ENCODE measurements at places on chromosomes 7 and 10. TPM values are rescaled to one million over a fixed set of nuclear protein-coding genes. Genes with fewer than 3 reads are reported as not detected.

The CCDC172 gene
- polyA plus RNA-seq, result not detected

DNA sequence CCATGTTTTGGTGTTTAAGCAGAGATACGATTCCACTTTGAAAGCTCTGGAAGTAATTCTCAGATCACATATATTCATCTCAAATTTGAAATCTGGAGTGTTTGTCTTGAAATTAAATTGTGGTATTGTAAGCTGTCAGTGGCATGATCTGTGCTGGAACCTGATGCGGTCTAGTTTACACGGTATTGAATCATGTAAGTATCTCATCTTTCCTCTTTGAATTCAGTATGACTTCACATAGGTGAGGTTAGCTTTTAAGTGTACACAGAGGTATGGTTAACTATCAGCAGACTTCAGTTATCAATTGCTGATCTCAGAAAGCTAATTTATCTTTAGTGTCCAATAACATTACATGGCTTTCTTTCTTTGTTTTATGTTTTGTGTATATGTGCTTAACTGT lies 155.2 kb downstream of the MGMT start:
- DNase-seq, result no peak

GRCh38 chr10:88794731-88795130 lies 7.8 kb upstream of the LIPM start:
- DNase-seq, result no peak

The PRSS1 gene
- polyA plus RNA-seq, result not detected

GRCh38 chr7:44184206-44184872 lies 4.9 kb downstream of the GCK start:
- DNase-seq, result no peak

DNA sequence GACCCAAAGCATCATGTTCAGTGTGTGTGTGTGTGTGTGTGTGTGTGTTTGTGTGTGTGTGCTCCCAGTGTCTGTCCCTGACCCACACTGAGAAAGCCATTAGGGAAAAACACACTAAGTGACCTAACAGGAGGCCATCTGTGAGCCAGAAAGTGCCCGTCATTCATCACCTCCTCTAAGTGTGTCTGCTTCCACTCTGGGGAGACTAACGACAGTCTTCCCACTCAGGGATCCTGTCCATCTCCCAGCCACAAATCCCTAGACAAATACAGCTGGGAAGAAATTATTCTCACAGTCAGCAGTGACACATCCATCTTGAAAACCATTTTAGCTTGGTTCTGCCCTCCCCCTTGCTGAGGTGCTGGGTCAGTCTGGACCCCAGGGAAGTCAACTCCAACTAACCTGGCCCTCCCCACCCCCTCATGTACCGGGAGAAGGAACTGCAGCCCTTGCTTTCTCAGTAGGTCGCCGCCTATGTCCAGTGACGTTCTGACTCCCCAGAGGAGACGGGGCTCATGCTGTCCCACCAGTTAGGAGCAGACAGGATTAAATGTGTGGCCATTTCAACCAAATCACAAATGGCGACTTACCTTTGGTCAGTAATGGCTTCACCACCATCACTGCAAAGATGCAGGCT lies 296.5 kb upstream of the ZNF32 start:
- DNase-seq, result no peak

GRCh38 chr10:133278577-133279265 lies 2.1 kb upstream of the ADAM8 start:
- no peak for DNase-seq

The MET gene
- polyA plus RNA-seq, result 46.0 TPM

DNA sequence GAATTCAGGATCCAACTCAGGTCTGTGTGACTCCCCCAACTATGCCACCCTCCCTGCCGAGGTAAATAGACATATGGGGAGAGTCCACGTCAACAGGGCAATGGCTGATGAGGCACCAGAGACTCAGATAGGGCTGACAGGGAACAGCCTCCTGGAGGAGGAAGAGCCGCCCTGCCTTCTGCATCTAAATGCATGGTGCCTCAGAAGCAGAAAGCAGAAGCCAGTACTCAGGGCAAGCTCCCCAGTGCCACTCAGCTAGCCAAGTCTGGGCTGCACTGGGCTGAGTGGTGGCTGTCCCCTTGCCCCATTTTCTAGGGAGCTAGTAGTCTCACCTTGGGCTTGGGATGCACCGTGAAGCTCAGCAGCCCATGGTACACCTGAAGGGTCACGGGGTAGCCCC lies 11.0 kb downstream of the RRP12 start:
- DNase-seq, result no peak

DNA sequence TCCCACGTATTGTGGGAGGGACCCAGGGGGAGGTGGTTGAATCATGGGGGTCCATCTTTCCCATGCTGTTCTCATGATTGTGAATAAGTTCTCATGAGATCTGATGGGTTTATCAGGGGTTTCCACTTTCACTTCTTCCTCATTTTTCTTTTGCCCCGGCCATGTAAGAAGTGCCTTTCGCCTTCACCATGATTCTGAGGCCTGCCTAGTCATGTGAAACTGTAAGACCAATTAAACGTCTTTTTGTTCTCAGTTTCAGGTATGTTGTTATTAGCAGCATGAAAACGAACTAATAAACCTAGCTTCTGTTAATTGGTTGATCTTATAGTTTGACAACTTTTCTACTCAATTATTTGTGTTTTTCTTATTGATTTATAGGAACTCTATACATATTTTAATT lies 206.3 kb downstream of the NXPH1 start:
- DNase-seq, result no peak

DNA sequence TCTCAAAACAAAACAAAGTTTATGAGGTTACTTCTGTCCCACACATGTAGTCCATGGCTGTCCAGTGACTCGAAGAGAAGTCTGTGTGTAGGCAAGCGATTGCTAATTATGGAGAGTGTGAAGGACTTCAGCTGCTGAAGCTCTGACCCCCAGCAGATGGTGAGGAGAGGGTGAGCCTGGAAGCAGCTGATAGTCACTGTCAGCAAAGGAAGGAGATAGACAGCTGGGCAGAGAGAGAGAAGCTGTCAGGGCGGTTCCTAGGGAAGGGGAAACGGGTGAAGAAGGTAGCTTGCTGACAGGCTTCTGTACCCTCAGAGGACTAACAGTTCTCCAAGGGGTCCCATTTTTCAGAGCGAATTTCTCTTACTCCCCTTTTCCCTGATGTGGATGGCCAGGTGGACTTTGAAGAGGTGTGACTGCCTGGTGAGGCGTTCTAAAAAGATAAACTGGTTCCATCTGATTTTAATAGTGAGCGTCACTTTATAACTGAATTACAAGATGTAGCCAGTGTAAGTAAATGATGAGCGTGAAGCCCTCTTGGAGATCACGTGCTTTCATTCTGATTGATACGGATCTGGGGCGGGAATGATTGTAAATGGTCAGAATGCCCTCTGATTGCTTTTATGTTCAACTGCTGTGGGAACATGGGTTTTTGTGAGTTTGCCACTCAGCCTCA lies 12.1 kb downstream of the ZSCAN21 start:
- no peak for DNase-seq

The CPA2 gene
- polyA plus RNA-seq, result 0.61 TPM

The TRUB1 gene
- 34.1 TPM for polyA plus RNA-seq

The UNC5B gene
- 45.3 TPM for polyA plus RNA-seq

- DNase-seq, result no peak
Measured at GRCh38 chr7:146741911-146742310, 625.3 kb downstream of the CNTNAP2 start.

DNA sequence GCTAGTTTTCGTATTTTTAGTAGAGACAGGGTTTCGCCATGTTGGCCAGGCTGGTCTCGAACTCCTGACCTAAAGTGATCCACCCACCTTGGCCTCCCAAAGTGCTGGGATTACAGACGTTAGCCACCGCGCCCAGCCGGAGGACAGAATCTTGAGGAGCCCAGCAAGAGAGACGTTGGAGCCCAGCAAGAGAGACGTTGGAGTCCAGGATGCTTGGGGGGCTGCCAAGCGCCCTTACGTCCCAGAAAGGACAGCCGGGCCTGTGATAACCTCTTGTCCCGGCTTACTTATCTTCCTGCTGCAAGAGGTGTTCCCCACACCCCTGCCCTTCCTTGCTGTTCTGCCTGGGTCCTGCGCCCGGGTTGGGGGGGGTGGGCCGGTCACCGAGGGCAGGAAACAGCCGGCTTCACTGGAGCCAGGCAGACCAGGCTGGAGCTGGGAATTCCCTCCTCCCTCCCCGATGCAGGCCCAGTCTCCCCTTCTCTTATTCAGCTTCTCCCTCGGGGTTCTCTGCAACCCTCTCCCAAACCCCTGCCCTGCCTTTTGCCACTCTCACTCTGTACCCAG lies 1.9 kb upstream of the EPHB4 start:
- DNase-seq, result no peak

- no peak for DNase-seq
Measured at GRCh38 chr7:92325173-92325572, 79.4 kb downstream of the ANKIB1 start.

DNA sequence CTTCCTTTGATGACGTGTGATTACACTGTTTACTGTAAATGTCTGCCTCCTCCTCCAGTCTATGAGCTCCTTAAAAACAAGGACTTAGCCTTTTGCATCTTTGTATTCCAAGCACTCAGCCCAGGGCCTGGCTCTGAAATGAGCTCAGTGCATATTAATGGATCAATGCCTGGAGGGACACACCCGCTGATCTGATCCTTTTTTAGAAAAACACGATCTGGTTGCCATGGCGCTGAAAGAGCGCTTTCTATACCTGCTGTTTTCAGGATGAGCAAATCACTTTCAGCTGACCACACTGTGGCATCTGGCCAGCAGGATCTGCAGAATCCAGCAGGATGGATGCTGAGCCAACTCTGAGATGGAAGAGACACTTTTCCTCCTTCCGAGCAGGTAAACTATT lies 37.8 kb upstream of the GARS1 start:
- DNase-seq, result no peak

GRCh38 chr10:131453721-131454634 lies 142.5 kb upstream of the TCERG1L start:
- peak; percentile 82 for DNase-seq

- DNase-seq, result no peak
Measured at GRCh38 chr7:67512481-67512880, 515.8 kb downstream of the TYW1 start.

DNA sequence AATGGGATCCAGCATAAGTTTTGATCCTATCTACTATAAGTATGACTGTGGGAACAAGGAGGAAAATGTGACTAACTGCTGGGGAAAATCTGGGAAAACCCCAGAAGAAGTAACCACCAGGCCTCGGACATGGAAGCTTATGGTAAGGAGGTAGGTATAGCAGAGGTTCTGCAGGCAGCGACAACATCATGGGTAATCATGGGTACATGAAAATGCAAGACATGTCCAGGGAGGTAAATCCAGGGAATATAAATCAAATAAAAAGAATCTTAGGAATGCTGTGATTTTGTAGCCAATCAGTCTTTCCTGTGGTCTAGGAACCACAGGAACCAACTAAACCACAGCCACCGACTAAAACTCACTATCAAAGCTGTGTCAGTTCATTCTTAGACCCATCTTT lies 168.3 kb upstream of the NPY start:
- DNase-seq, result no peak

The SOSTDC1 gene
- polyA plus RNA-seq, result 63.3 TPM

- no peak for DNase-seq
Measured at GRCh38 chr7:37952240-37952639, 31.8 kb downstream of the EPDR1 start.

- peak; percentile 36 for DNase-seq
Measured at GRCh38 chr10:66180581-66181318, 745.1 kb upstream of the LRRTM3 start.

DNA sequence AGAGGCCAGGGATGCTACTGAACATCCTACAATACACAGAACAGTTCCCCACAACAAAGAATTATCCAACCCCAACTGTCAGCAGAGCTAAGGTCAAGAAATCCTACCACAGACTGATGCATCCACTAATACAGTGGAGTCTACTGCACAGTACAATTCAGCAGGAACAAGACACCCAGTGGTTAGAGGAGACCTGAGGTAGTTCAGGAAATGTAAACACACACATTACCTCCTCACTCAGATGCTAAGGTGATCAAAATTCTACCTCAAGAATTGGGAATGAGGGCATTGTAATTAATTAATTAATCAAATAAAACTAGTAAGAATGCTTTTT lies 91.4 kb downstream of the ZFAND4 start:
- no peak for DNase-seq

All from left renal cortex interstitium (tissue), 4 donors.